ENCODE measurements at places on chromosomes 1 and 21.

- DNase-seq, result no peak
These were observed 71.8 kb upstream of the MACF1 start for GRCh38 chr1:39132505-39133339.

DNA sequence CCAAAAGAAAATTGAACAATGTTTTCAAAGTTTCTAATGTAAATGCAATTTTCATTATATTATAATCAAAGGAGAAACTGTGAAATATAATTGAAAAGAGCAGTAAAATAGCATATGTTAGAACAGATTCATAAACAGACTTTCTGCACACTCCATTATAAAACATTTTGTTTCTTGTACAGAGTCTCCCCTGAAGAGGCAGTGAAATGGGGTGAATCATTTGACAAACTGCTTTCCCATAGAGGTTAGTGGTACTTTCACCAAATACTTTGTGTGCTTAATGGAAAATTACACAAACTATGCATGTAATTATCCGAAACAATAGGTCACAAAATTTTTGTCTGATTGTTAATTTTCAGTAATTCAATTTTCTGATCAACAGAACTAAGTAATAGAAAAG, 1.9 kb downstream of the RGS18 start:
- DNase-seq, result no peak

- peak; percentile 41 for DNase-seq
These were observed 17.4 kb downstream of the CELA3A start for GRCh38 chr1:22018583-22019559.

DNA sequence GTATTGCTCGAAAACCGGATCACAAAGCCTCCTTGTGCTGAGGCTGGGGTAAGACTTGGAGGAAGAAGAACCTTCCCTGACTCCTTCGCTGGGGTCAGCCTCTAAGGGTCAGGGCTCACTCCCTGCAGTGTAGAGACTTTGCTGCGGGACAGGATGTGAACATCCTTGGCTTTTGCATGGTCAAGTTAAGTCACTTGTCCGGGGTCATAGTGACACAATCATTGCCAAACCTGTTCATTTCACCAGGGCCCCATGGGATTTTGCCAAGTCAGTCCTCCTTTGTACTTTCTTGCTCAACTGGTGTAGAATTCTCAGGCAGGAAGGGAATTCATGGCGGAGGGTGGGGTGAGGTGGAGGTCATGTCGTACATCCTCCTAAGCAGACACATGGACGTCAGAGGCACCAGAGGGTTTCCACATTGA, 24.7 kb upstream of the IL10 start:
- no peak for DNase-seq

DNA sequence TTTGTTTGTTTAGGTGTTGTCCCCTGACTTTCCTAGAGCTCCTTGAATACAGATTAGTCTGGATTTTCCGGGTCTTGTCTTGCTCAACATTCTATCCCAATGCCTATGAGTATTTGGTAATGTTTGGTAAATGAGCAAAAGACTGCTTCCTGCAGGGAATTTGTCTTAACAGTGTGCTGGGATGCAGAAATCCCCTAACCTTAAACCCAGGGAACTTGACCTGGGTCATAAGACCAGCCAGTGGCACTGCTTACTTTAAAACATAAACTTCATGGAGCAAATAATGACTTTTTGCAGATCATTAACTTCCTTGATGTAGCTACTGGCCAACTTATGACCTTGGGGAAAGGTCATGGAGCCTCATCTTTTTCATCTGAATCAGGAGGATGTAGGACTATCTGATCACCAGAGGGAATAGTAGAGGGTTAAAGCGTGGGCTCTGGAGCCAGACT, 27.2 kb downstream of the TCEANC2 start:
- DNase-seq, result no peak

DNA sequence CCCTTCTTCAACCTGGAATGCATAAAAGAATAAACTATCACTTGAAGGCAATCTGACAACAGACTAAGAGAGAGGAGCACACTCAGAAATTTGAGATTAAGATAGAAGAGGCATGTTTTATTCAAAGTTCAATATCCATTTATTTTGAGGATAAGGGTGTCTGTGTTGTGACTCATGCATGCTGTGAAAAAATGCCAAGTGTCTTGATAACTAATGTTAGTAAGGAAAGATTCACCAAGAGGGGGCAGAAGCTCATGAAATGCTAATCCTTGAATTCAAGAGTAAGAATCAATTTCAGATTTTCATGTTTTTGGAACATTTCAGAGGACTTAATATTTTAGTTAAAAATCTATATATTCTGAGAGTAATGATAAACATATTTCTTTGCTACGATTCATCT, 94.0 kb downstream of the IFI44 start:
- DNase-seq, result no peak

DNA sequence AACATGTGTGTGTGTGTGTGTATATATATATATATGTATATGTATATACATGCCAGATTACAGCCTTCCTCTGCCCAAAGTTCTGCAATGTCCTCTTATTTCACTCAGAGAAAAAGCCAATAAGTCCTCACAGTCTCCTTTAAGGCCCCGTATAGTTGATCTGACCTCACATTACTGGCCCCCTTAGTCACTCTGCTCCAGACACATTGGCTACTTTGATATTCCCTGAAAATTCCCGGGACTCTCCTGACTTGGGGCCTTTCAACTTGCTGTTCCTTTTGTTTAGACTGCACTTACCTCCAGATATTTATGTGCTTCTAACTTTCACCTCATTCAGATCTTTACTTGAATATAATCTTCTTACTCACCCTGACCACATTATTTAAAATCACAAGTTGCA, 4.2 kb upstream of the BSDC1 start:
- no peak for DNase-seq

DNA sequence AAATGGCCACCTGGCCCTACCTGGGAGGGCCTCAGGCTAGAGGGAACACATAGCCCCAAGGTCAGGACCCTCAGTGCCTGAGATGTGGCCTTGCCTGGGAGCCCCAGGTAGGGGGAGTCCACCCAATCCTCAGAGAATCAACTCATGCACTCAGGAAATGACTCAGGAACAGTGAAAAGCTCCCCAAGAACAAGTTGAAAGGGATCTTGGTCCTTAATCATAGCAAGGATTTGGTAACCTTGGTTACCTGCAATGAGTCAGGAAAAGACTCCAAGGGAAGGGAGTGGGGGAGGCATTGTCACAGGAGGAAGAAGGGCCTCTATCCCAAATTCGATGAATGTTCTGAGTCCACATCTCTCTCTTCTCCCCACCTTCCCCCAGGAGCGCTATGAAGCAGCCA, 17.0 kb downstream of the MAP7D1 start:
- no peak for DNase-seq

DNA sequence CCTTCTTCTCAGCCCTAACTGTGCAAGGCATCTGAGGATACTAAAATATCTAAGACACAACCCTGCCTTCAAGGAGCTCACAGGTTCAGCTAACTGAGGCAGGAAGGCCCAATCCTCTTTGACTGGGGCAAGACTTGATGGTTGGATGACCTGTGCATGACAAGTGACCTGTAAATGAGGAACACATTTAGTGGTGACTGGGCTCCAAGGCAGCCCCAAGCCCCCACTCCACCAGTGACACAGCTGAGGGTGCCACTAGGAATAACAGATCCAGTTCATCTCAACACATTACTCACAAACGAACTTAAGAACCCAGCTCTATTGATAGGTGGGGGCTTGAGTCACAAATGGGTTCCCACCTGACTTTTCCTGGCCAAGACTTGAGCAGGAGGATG, 244.7 kb upstream of the IRF2BP2 start:
- no peak for DNase-seq

DNA sequence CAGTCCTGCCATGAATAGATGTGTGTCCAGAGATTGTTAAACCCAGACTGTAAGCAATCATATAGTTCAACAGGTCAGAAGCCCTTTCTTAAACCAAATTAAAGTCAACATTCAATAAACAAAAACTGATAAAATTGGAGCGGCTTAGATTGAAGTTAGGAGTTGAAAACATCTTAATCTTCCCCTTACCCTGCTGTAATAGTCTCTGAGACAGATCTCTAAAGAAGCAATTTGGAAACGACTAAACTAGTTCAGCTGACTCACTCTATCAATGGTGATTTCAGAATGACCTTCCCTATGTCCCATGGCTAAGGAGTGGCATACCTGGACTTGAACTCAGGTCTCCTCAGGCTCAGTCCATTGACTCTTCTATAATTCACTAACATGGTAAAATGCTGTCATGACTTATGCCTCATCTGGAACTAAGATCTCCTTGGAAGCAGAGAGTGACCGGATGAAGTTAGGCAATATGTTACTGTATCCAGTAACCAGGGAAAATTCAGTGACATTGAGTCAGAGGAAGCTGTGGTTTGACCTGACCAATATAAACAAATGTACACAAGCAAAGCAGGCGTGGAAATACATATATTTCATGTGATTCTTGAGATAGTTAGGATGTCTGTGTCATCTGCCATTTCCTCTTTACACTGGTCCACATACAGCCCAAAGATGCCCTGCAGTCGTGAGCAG, 30.1 kb downstream of the SGIP1 start:
- DNase-seq, result no peak

GRCh38 chr1:72281637-72282270, 585 bp downstream of the NEGR1 start:
- DNase-seq, result no peak

All from activated T-helper 1 cell treated with Interleukin-2 at 50 U/mL for 16 hours (primary cell).